Activated naive CD8-positive, alpha-beta T cell treated with anti-CD3 and anti-CD28 coated beads, Interleukin-2, amount 10 ng/mL, durations not matched to agents 7 days and 5 days (primary cell): ENCODE measurements at places on chromosomes 12 and 14.

GRCh38 chr12:111126331-111126730 lies 206.0 kb upstream of the MYL2 start:
- DNase-seq: no peak

DNA sequence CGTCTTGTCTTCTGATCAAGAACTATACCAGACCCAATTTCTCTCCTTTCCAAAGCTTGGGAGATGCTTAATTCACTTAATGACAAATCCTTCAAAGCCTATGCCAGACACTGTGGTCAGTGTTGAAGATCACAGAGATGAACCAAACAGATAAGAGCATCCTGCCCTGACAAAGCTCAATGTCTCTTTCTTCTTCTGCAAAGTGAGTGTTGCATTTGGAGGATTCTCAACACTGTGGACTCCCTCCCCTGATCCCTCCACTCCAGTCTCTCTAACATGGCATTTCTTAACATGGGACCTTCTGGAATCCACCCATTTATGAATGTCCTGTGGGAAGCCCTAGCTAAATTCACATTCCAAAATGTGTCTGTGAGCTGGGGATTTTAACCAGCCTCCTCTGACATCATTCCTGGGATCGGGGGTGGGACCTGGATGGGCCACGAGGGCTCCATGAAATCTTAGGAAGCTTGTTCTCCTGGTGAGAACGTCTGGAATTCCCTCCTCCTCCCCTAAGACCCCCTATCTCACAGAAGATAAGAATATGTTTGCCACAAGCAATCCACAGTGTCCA lies 20.3 kb downstream of the SYNE3 start:
- DNase-seq: no peak

GRCh38 chr14:95193081-95193480 lies 35.8 kb upstream of the DICER1 start:
- DNase-seq: no peak

DNA sequence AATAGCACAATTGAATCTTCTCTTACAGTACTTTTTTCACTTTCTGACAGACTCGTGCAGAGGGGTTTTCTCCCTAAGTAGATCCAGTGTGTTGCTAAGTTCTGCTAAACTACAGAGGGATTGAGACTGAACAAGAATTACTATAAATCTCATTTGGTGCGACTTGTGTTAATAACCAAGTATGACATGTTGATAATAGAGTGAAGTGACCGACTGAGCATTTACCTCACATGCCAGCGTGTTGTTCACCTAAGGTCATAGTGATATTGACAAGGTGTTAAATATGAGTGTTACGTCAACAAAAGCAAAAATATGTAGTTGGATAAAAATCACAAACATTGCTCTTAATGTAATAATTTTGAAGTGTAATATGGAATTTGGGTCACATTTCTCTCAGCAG lies 97.8 kb upstream of the PDE3A start:
- no peak for DNase-seq

DNA sequence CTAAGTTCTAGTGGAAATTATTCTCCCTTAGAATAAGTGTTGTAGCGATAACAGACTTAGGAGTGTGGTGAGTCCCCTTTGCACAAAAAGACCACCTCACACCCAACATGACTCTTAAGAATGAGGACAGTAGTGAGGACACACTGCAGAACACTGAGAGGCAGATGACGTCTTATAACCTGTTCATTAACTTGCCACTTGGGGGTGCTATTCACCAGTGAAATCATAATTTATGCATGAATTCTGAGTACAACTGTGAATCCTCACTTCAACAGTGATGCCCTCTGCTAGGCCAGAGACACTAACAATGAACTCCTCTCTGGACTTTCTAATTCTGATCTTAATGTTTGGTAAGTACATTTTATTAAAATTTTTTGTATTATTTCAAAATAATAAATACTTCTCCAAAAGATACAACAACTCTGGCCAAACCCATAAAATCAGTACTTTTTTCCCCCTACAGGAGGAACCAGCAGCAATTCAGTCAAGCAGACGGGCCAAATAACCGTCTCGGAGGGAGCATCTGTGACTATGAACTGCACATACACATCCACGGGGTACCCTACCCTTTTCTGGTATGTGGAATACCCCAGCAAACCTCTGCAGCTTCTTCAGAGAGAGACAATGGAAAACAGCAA lies 274.7 kb downstream of the DAD1 start:
- no peak for DNase-seq

DNA sequence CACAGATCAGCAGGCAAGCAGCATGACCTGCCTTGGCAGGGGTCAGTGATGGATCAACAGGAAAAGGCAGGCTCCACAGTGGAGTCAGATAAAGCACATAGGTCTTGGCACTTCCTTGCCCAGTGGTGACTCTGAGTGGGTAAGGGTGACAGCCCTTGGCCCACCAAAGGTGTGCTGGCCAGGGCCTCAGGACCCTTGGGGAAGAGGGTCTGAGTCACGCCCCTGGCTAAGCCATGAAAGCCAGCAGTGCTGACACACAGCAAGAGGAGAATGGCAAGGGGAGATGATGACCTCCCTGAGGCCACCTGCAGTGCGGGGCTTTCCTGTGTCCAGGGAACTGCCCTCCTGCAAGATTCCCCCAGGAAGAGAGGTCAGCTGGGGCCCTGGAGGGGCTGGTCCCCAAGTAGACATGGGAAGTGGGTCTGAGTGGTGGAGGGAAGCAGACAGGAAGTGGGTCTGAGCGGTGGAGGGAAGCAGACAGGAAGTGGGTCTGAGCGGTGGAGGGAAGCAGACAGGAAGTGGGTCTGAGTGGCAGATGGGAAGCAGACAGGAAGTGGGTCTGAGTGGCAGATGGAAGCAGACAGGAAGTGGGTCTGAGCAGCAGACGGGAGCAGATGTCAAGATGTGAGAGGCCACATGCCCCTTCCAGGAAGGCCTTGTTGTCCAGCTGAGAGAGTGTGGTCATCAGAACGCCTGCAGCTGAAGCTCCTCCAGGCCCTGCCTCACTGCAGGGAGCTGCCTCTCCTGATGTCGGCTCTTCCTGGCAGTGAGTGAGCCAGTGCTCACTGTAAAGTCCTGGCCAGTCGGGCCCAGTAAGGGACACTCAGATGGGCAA lies 34.8 kb downstream of the DIO3 start:
- DNase-seq: peak; percentile 60

DNA sequence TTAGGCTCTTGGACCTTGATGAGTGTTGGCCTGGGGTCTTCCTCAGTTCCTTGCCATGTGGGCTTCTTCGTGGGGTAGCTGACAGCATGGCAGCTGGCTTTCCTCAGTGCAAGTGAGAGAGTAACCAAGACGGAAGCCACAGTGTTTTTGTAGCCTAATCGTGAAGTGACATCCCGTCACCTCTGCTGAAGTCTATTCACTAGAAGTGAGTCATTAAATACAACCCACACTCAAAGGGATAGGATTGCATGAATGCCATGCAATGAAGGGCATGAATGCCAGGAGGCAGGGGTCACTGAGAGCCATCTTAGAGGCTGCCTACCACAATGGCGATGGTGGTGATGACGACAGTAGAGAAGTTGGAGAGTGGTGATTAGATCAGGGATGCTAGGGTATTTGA lies 13.5 kb upstream of the ASIC1 start:
- DNase-seq: no peak

DNA sequence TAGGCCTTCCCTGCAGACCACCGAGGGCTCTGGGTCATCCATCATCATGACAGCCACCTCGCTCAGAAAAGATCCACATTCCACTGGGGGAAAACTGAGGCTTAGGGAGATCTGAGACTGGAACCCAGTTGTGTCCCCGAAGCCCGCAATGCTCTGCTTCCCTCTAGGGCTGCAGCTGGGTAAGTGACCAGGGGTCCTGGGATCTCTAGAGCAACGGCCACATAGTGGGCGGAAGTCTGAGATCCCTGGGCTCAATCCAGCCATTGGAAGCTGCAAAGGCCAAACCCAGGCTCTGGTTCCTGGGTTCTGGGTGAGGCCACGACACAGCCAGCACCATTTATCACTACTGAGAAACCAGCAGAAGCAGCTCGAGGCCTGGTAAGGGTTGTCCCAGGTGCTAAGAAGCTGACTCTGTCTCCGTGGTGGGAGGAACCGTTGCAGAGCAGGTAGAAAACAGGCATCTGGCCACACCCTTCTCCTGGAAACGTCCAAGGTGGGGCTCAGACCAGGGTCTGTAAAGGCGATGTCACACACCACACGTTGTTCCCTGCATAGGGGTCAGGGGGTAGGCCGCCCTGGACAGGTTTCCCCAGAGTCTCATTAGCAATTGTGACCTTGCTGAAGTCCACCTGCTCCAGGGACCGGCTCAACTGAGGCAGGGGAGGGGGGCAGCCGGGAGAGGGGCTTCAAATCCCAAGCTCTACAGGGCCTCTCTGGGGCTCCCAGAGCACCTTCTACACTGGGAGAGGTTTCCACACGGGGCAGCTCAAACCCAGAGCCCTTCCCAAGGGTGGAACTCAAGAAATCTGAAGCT lies 38.6 kb downstream of the BCL11B start:
- DNase-seq: peak; percentile 43
